Activated T-helper 1 cell treated with Interleukin-2 at 50 U/mL for 16 hours (primary cell): ENCODE measurements at places on chromosomes 1 and 21.

GRCh38 chr1:116508984-116509980 is 61.5 kb downstream of the CD58 start:
- DNase-seq: no peak

- no peak for DNase-seq
These were observed 23.8 kb upstream of the UBE2U start for GRCh38 chr1:64179588-64179987.

DNA sequence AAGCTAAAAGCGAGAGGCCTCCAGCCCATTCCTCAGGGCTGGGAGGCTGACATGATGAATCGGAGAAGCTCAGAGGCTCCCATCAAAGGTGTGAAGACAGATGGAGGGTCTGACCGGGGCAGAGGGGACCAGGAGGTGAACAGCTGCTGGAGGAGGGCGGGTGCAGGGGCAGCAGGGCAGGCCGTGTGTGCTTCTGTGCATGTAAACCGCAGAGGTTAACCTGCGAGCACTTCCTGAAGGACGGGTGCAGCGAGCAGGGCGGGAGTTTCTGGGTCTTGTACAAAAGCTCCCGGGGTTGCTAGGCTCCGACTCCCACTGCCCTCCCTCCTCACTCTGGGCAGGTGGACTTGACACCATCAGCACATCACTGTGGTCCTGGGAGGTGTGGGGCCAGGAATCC is 75.2 kb downstream of the PAX7 start:
- DNase-seq: no peak

DNA sequence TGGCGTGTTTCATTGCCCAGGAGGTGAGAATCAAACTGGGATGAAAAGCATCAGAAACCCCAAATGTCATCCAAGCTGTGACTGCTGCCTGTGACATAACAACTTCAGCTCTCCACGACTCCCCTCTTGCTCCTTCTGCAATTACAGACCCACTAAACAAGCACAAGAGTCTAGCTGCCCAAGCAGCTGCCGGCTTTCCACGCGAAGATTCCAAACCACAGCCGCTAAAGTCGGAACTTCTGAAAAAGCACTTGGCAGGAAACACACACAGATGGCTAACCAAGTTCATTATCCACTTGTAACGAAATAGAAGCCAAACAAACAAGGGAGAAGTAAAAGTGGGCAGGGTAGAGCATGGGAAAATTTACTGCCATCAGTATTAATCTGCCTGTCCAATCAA is 198.1 kb downstream of the SLC35F3 start:
- no peak for DNase-seq

DNA sequence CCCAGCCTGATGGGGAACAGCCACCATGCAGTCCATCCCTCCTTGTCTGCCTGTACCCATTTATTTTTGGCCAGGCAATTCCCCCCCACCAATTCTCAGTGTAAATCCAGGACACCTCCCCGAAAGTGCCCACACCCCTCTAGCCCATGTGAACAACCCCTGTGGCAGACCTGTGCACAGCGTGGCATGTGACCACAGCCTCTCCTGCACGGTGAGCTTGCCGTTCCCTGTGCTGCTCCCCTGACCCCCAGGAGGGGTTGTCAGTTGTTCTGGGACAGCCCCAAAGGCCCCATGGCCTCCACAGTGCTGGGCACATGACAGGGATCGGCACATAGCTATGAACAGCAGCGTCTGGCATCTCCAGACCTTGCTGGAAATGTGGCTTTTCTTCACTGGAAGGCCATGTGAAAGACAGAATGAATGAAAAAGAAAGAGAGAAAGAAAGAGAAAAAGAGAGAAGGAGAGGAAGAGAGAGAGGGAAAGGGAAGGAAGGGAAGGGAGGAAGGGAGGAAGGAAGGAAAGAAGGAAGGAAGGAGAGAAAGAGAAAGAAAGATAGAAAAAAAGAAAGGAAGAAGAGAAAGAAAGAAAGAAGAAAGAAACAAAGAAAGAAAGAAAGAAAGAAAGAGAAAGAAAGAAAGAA is 3.9 kb downstream of the CAPN9 start:
- no peak for DNase-seq

DNA sequence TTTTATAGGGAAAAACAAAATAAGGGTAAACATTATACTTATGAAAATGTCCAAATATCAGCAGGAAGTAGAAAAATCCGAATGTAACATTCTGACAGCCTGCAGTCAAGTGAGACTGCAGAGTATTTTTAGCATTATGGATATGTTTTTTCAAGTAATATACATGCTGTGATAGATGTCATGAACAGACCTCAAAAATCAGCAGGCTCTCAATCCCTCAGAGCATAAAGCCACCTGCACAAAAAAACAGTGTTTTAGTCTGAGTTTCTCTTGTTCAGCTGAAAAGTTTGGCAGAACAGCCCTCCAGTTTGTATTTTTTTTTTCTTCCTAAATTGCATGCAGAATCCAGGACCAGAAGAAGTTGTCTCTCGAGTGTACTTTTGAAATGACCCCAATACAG is 219.1 kb upstream of the FMN2 start:
- DNase-seq: no peak

DNA sequence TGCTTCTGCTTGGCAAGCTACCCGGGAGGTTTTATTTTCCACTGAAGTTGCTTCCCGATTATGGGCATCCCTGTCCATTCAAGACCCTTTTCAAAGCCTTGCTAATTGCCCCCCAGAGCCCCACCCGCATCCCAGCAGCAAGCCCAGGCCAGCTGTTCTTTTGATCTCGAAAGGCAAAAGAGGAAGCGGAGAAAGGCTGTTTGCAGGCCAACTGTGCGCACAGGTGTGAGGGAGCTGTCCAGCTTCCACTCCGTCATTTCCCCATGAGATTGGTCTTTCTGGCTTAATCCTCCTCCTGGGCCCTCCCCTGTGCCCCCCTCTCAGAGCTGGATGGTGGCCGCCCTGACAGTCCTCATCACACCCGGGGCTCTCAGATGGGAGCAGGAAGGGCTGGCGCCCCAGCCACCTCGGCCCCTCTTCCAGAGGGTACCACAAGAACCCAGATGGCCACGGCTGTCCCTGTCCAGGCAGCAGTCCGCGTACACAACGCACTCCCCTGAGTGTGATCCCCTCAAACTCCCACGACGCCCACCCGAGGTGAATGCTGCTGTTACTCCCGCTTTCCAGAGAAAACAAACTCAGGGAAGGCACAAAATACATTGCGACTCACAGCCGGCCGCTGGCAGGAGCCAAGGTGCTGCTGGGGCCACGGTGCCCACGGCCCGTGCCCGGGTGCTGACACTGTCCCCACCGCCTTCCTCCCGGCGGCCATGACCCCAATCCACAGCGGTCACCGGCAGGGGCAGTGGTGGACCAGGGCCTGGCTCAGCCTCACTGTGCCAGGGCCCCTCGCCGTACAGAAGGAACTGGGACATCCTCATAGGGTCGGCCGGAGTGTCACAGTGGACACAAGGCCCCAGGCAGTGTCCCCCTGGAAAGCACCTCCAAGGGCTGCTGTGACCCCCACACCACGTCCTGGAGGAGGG is 121.9 kb downstream of the CRYAA start:
- DNase-seq: no peak

DNA sequence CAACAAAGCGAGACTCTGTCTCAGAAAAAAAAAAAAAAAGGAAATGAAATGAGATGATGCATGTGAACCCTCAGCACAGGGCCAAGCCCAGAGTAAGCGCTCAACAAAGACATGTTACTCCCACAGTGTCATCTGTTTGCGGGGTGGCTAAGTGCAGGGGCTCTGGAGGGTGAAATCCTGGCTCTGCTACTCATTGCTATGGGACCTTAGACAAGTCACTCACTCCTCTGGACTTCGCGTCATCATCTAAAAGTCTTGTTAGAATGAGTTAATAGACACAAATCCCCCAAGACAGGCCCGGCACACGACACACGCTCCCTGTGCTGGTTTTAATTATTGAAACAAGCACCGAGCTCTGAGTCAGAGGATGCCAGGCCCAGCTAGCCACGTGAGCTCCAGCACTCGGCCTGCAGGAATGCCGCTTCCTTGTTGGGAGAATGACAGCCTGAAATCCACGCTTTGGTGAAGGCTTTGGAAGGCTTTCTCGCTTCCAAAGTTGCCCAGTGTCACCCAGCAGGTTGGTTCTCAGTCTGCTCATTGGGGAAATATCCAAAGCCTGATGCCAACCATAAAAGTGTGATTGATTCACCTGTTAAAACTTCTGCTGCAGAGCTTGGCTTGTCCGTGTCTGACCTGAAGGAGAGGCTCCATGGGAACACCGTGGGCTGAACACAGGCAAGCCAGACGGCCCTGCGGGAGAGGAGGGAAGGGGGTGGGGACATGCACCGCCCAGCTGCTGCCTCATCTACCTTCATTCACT is 36.7 kb upstream of the TARDBP start:
- DNase-seq: no peak

DNA sequence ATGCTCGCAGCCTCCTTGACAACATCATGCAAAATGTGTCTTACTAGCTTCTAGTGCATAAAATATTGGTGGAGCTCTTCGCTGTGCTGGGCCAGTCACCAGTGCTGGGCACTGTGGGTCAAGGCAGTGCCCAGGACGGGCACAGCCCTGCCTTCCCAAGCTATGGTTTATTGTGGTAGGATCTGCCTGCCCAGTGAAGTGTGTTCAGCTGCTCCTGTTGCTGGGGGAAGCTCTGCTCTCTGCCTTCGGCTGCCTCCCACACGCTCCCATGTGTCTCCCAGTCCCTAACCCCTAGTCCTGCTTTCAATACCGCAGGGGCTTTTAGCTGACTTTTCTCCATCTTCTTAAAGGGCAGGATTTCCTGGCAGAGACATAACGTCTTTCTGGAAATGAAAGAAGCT is 15.7 kb downstream of the EPHX1 start:
- no peak for DNase-seq

DNA sequence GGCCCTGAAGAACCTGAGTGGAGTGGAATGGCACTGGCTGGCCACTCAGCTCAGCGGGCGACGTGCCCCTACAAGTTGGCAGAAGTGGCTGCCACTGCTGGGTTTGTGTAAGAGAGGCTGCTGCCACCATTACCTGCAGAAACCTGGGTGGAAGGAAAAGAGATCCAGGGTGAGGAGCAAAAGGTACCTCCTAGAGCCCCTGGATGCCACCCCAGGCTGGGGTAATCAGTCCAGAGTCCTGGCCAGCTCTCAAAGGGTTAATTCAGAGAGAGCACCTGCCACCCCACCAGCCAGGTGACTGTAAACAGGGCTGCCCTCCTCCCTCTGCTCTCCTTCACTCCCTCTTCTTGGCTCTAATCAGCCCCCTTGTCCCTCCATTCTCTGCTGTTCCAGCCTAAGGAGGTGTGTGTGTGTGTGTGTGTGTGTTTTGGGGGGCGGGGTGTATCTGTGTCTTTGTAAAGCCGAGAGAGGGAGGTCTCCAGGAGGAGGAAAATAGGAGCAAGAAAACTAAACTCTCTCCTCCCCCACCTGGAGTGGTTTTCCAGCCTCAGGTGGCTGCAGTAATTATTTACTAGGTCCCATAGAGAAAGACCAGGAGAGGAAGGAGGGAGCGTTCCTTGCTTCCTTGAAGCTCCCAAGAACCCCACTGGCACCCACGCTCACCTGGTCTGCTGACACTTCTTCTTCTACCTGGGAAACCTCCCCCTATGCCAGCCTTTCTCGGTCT is 12.6 kb downstream of the TRIM46 start:
- DNase-seq: no peak

DNA sequence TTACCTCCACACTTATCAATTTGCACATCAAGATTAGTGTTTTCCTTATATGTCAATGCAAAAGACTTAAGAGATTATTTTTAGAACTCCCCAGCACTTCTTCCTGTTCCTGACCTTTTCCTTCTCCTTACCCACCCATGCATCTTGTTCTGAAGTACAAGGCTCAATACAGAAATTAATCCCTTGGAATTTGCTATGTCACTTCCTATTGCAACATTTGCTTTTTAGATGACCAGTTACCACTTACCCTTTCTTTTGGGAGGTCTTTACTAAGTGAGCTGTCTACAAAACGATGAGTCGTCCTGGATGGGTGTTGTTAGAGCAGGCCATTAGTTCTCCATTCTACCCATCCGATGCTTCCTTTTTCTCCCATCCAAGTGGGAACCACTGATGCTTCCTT is 221.2 kb downstream of the FMN2 start:
- no peak for DNase-seq
